ENCODE measurements at places on chromosomes 7 and 10.

- no peak for DNase-seq
Measured at GRCh38 chr10:101287997-101288635, 58.9 kb upstream of the LBX1 start.

GRCh38 chr7:50697748-50698147, 84.9 kb downstream of the GRB10 start:
- no peak for DNase-seq

DNA sequence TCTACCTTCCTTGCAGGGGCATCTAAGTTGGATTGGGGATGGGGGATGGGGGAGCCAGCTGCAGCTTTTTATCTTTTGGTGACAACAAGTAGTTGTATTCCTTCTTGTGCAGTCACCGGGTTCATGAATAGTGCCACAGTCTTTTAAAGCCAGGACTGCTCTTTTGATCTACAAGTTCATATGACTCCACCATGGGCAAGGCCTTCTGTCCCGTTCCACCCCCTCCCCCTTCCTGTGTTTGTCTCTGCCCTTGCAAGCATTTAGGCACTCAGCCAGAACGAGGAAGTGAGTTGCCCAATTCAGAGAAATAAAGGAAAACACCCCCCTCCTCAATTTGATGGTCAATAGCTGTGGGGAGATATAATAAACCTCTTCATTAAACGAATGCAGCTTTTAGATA, 44.8 kb upstream of the EGR2 start:
- peak; percentile 6 for DNase-seq

- no peak for DNase-seq
Measured at GRCh38 chr10:118669835-118670234, 74.4 kb upstream of the PRLHR start.

DNA sequence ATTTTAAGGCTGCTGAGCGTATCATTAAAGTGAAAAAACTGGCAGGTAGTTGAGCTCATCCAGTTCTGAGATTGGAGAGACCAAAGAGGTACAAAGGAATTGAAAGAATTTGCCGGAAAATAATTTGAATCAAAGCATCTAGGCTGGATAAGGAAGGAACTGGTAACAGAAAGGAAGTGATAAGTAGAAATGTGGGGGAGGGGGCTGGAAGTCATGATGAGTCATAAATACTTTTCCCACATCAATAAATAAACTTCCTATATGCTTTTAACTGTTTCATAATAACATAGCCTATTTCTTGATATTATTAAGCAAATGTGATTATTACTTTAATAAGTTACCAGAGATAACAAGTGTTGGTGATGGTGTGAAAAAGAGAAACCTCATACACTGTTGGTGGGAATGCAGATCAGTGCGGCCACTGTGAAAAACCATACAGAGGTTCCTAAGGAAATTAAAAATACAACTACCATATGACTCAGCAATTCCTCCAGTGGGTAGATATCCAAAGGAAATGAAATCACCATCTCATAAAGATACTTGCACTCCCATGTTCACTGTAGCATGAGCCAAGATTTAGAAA, 27.0 kb downstream of the ZNF438 start:
- DNase-seq: no peak

DNA sequence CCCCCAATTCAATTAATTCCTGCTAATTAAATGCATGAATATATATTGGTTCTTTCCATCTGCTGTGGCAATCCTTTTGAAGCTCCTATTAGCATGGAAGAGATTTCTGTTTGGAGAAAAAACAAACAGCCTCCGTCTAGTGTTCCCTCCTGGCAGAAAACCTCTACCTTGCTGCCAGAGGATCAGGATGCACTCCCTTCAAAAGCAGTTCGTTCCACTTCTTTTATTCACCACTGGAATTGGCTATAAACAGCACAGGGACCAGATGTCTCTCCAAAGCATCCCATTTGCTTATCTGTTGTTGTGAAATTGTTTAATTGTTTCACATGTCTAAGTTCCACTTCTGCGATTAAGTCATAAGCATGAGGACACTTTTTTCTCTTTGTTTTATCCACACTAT, 77.8 kb upstream of the PTN start:
- no peak for DNase-seq

- peak; percentile 58 for DNase-seq
Measured at GRCh38 chr7:74482629-74483401, 29.1 kb downstream of the GTF2IRD1 start.

DNA sequence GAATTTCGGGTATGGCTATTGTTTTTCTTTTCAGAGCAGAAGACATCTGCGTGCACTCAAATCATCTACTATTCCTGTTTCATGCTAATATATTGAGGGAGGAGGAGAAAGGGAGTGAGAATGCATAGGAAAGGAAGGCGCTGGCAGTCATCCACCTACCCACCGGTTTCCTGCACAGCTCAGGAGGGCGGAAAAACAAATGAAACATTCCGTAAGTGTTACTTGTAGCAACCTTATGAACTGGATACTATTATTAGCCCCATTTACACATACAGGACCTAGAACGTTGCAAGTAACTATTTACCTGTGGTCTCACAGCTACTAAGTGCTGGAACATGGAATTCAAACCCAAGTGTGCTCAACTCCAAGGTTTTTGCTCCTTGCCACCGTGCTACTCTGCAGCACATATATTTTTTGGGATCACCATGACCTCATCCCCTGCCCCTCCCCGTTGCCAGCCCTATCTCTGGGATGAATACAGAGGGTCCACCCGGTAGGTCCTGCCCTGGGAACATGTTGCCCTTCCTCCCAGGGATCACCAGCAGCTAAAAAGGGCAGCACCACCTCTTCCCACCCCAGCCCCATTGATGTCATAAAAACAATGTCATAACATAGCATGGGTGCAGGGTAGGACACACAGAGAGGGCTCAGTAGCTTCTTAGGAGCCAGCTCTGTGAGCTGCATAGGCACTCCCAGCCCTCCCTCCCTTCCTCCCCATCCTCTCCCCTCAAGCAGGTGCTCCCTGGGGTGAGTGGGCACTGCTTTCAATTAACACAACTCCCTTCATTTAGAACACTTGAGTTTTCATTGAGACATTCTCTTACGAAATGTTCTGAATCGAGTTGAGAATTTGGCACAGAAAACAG, 16.9 kb downstream of the GFRA1 start:
- DNase-seq: no peak

- peak; percentile 90 for DNase-seq
Measured at GRCh38 chr10:12720217-12720981, 281.1 kb downstream of the CCDC3 start.

DNA sequence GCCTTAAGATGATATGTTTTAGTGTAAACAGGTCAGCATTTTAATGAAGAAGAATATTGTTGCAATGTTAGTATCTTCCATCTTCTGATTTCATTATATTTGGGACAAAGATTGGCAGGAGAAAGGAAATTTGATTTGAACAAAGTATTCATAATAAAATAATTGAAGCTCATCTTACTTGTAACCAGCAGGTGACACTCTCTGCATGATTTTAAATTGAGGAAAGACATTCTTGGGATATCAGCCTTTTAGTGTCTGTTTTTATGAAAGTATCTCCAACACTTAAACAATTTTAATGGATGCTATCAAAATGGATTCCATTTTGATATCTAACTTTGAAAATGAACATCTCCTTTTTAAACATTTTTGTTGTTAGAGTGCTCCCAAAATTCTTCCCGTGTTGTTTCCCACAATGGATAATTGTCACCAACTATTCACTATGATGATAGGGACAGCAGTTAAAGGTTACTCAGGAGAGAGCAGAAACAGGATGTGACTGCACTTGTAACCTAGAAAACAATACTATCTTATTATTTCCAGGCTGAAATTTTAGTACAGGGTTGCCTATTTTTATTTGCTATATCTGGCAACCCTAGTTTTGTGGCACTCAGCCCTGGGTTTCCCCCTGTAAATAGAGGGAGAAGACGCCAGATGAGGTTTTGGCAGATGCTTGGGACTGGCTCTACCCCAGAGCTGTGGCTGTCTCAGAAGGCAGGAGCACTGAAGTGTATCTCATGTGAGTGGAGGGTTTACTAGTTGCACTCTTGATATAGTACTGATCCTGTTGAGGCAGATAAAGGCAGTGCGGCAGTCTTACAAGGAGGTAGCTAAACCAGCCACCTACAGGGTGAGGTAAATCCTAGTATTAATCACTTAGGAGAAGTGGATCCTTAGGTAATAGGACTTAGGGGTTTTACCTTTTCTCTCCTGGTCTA, 31.0 kb upstream of the ABCB4 start:
- no peak for DNase-seq

DNA sequence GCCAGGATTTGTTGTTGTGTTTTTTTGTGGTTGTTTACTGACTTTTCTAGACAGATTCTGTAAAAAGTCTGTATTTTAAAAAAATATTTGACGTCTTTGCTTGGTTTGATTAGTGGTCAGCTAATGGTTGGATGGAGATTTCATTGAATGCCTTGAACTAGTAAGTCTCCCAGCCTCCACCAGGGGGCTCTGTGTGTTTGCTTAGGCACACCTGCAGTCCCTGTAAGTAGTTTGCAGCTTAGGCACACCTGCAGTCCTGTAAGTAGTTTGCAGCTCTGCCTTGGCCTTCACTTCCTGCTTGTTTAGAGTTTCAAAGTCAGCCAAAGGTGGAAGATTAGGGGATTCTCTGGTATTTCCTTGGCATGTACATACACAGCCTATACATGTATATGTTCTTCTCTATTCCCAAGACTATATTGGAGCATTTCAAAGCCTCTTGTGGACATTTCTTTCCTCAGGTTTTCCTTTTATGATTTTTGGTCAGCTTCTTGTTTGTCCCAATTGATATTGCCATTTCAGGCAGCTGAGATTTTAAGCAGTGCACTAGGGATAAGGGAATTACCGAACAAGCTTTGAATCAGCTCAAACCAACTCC, 101.6 kb downstream of the CCSER2 start:
- DNase-seq: no peak

GRCh38 chr10:80443531-80443974, 10.6 kb upstream of the TSPAN14 start:
- no peak for DNase-seq

DNA sequence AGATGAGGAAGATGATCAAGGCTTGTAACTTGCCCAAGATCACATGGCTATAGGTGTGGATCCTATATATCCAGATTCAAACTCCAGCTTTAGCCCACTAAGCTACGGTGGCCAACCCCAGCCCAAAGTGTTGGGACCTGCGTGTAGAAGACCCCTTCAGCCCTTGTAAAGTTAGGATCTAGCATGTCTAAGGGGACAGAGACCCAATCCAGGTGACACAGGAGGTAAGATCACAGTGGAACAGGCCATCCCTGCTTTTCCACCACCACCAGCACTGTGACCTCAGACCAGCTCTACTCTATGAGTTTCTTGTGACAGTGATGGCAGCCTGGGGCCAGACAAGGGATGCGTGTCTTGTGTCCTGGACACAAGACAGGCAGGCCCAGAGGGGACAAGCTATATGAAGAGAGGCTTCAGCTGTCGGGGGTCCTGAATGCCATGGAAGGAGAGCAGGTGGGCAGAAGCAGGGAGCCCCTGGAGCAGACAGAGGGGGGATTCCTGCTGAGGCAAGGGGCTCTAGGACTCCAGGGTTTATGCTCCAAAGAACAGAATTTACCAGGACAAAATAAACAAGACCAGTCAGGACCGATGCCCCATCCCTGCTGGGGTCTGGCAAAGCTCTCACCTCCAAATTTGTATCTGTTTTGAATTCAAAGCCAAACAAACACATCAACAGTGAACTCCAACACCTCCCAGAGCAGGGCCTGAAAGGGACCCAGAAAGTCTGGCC, 10.4 kb downstream of the GPRIN2 start:
- no peak for DNase-seq

DNA sequence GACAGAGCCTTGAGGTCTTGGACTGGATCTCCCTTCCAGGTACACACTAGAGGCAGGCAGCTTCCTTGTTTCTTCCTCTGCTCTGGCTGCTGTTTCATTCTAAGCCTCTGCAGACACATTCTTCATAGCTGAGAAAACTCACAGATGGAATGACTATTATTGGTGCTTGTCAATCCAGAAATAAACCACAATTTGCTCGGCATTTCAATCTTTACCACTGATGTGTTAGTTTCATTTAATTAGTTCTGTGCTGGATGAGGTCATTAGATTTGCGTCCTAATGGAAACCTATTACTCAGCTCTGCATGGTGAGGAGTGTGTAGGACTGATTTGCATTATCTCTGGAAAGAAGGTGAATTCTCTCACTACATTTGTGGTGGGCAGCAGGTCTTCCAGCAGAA, 392.5 kb downstream of the NRG3 start:
- no peak for DNase-seq

DNA sequence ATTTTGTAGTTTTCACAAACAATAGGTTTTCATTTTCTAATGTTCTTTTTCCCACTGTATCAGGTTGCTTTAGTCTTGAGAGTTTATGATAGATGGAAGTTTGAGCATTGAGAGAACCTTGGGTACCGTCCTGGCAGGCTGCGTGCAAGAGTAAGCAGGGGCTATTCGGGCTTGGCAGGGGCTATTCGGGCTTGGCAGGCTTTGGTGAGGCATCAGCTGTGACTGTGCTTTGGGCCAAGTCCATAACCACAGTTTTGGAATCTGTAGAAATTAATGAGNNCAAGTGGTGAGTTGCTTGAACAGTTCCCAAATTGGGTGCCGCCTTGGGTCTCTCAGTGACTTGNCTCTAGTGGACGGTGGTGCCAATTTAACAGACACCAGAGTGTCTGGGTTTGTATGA, 424.6 kb downstream of the PAXIP1 start:
- DNase-seq: no peak

GRCh38 chr10:93894516-93895378, 969 bp downstream of the SLC35G1 start:
- no peak for DNase-seq

DNA sequence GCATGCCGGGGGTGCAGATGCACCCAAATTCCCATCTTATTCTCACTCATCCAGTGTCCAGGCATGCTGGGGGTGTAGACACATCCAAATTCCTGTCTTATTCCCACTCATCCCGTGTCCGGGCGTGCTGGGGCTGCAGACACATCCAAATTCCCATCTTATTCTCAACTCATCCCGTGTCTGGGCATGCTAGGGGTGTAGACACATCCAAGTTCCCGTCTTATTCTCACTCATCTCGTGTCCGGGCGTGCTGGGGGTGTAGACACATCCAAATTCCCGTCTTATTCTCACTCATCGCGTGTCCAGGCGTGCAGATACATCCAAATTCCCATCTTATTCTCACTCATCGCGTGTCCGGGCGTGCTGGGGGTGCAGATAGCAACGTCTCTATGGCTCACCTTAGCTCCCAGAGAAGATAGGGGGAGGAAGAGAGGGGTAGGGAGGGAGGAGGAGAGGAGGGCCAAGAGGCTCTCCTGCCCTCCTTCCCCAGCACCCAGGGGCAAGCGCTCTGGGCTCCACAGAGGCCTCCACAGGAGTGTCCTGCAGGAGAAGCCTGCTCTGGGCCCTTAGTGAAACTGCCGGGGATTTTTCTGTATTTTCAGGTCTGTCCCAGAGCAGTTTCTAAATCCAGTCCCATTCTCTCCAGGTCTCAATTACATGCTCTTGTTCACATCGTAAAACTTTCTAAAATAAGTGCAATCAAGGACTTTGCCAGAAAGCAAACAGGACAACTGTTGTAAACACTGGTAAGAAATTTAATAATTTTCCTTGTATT, 210.8 kb downstream of the DIP2C start:
- no peak for DNase-seq

- DNase-seq: no peak
Measured at GRCh38 chr7:25803117-25803887, 348.7 kb upstream of the NFE2L3 start.

- DNase-seq: peak; percentile 43
Measured at GRCh38 chr10:68032113-68032512, 43.0 kb downstream of the HERC4 start.

Data from large intestine (tissue), 12 donors.